Kidney (tissue), 22 donors: ENCODE measurements at places on chromosomes 5 and 9. TPM values are rescaled to one million over a fixed set of nuclear protein-coding genes. Genes with fewer than 3 reads are reported as not detected.

SV2C gene
- 0.13 TPM for total RNA-seq

WDR38 gene
- 0.31 TPM for total RNA-seq

NREP gene
- total RNA-seq: 20.9 TPM

SLC6A7 gene
- total RNA-seq: not detected

PDLIM4 gene
- 47.0 TPM for total RNA-seq

ENTPD2 gene
- total RNA-seq: 9.3 TPM

DNA sequence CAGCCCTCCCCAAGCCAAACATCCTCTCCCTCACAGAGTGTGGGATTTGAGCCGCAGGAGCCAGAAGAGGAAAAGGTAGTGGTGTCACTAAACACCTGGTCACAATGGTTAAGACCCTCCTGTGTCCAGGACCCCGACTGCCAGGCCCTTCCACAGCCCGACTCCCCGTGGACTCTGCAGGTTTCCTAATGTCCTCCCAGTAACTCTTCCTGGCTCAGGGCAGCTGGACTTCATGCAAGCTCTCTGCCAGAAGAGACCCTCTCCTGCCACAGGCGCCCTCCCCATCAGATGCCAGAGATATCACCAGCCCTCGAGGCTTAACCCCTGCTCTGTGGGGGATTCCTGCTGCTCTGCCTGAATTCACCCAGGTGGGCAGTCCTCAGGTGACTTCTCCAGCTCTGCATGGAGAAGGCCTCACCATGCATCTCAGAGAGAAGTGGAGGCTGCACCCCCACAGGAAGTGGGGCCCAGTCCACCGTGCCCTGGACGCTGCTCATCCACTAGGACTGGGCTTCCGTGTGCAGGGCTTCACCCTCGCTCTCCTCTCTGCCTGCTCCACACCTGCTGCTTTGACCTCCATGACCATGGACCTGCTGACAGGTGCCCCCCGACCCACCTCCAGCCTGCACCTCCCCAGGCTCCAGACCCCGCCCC lies 111.2 kb downstream of the ADAMTS2 start:
- no peak overlapping the region for H3K4me3 ChIP-seq
- H3K27me3 ChIP-seq: no peaks in the 10 kb centered on the region
- H3K4me1 ChIP-seq: no peaks in the 10 kb centered on the region
- H3K36me3 ChIP-seq: no peaks in the 10 kb centered on the region
- no peak overlapping the region for H3K27ac ChIP-seq

NMRK1 gene
- 42.3 TPM for total RNA-seq

DNA sequence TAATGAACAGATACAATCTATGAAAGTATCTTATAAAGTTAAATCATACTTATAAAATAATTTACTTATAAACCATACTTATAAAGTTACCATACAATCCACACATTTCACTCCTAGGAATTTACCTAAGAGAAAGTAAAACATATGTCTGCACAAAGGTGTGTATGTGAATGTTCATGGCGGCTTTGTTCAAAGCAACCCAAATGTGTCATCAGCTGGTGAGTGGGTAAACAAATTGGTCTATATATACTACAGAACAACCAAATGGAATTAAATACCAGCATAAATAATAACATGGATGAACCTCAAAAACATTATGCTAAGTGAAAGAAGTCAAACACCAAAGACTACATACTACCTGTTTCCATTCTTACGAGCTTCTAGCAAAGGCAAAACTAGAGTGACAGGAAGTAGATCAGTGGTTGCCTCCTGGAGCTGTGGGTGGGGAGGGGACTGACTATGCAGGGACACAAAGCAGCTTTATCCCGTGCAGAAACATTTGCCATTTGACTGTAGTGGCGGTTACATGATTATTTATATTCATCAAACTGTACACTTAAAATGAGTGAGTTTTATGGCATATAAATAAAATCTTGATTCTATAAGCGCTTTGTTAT lies 10.6 kb downstream of the TRAF1 start:
- no peak overlapping the region for H3K27ac ChIP-seq
- no peak for DNase-seq
- peaks cover 8% of the 10 kb centered on the region for H3K4me1 ChIP-seq
- no peaks in the 10 kb centered on the region for H3K36me3 ChIP-seq

IFNA2 gene
- total RNA-seq: not detected

- H3K36me3 ChIP-seq: no peaks in the 10 kb centered on the region
- DNase-seq: no peak
- no peaks in the 10 kb centered on the region for H3K27me3 ChIP-seq
- H3K4me3 ChIP-seq: no peak overlapping the region
- H3K4me1 ChIP-seq: no peaks in the 10 kb centered on the region
These were observed 794.0 kb upstream of the COX7C start for GRCh38 chr5:85823462-85824426.
